ENCODE measurements at places on chromosomes 5 and 9. TPM values are rescaled to one million over a fixed set of nuclear protein-coding genes. Genes with fewer than 3 reads are reported as not detected.

Gene WNK2
- total RNA-seq: 12.5 TPM

Gene WDR38
- 0.14 TPM for total RNA-seq

Gene SOX30
- 0.24 TPM for total RNA-seq

Gene PCDHB4
- total RNA-seq: 0.09 TPM

Gene ECSCR
- 8.7 TPM for total RNA-seq

Gene PCSK1
- total RNA-seq: 0.09 TPM

GRCh38 chr5:145479857-145480256 lies 355.3 kb downstream of the PRELID2 start:
- no peaks in the 10 kb centered on the region for H3K27me3 ChIP-seq
- H3K4me3 ChIP-seq: no peak overlapping the region
- H3K27ac ChIP-seq: no peak overlapping the region
- DNase-seq: no peak

GRCh38 chr9:83582029-83582428 lies 40.9 kb upstream of the IDNK start:
- DNase-seq: no peak
- no peaks in the 10 kb centered on the region for H3K4me1 ChIP-seq
- no peaks in the 10 kb centered on the region for H3K27me3 ChIP-seq
- no peak overlapping the region for H3K4me3 ChIP-seq
- no peak overlapping the region for H3K27ac ChIP-seq

- no peak overlapping the region for H3K4me3 ChIP-seq
- H3K27me3 ChIP-seq: no peaks in the 10 kb centered on the region
- H3K36me3 ChIP-seq: no peaks in the 10 kb centered on the region
- no peaks in the 10 kb centered on the region for H3K4me1 ChIP-seq
- no peak for DNase-seq
These were observed 359.4 kb upstream of the ARRDC3 start for GRCh38 chr5:91742550-91742949.

- H3K36me3 ChIP-seq: no peaks in the 10 kb centered on the region
- no peak overlapping the region for H3K27ac ChIP-seq
- H3K4me3 ChIP-seq: no peak overlapping the region
- no peak for DNase-seq
These were observed 1536.2 kb upstream of the CDH9 start for GRCh38 chr5:28574606-28575005.

DNA sequence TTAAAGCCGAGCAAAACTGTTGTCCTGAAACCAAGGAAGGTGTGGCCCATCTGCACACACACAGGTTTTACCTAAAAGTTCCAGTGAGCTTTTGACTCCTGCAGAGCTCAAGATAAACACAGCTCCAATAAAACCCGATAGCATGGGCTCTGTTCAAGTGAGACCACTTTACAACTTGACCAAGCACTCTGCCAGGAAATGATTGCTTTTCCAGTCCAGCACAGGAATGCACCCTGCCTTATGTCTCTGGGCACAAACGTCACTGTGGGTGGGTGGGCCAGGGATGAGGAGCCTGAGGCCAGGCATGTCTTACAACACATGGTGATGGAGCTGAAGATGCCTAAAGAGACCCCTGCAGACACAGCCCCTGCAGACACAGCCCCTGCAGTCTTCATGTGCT lies 115.3 kb downstream of the ROR2 start:
- H3K27ac ChIP-seq: no peak overlapping the region
- no peaks in the 10 kb centered on the region for H3K4me1 ChIP-seq
- DNase-seq: no peak
- H3K36me3 ChIP-seq: no peaks in the 10 kb centered on the region
- H3K4me3 ChIP-seq: no peak overlapping the region
- no peaks in the 10 kb centered on the region for H3K27me3 ChIP-seq

DNA sequence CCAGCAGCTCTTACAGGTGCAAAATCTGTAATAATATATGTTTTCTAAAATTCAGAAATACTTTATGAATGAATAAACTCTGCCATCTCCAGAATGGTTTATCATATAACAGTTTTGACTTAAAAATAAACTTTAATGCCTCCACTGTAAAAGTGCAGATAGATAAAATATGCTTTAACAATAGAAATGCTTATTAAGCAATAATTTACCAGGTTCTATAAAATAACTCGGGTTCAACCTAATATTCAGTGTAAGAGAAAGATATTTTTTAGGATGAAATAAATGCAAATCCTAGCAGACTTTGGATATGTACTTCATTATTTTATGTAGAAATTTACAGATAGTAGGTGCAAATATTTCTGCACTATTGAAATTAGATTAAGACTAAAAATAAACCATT lies 74.1 kb downstream of the FBXL7 start:
- H3K27me3 ChIP-seq: no peaks in the 10 kb centered on the region
- DNase-seq: no peak

Data from thymus (tissue), 14 donors.